Pancreas (tissue), 10 donors: ENCODE measurements at places on chromosomes 6 and 20.

GRCh38 chr6:22444330-22444729, 125.0 kb upstream of the HDGFL1 start:
- no peak for DNase-seq

- DNase-seq = peak; percentile 33
Measured at GRCh38 chr6:106411643-106412200, 51.2 kb downstream of the CRYBG1 start.

GRCh38 chr20:64048402-64049044, 916 bp downstream of the SOX18 start:
- no peak for DNase-seq

GRCh38 chr6:1297746-1298145, 14.2 kb upstream of the FOXQ1 start:
- DNase-seq = no peak

DNA sequence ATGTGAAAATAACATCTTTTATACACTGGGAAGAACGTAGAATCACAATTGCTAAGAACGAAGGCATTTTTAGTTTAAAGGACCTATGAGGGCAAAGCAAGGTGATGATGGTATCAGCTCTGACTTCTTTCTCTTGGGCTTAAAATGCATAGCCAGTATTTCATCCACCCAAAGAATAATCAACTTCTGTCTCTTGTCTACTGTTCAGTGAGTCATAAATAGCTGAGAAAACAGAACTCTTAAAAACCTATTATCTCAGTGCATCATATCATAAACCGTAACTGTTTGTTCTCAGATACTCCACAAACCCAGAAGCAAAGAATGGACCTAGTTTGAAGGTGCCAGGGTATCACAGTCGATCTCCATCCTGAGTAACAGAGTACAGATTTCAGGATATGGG, 5.2 kb downstream of the PHF10 start:
- DNase-seq = no peak

GRCh38 chr20:10761232-10761631, 87.4 kb upstream of the JAG1 start:
- DNase-seq = no peak

DNA sequence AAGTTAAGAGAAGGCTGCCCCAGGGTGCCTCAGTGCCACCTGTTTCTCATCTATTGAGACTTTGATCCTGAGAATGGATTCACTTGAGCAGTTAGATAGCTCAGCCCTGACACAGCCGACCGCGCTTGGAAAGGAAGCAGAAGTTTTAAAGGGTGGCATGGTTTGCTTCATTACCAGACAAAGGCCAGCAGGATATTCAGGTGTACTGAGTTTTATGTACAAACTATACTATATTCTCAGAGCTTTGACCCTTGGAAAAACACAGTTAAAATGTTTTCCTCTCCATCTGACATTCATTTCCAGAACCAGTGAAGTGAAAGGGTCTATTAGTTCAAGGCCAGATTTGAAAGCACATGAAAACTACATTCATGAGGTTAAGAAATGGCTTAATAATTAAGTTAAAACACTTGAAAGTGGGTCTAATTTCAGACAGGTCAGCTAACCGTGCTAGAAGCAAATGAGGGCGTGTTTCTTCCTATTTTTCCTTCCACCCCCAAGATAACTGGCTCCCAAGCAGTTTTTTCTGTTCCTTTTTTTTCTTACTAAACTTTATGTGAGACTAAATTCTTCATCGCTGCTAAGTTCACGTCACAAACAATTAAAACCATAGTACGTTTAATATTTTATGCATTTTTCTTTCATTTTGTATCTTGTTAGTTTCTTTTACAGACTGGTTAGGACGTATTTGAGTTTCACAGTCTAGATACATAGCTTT, 385.3 kb upstream of the SOX4 start:
- no peak for DNase-seq

GRCh38 chr6:20252311-20252710, 40.0 kb upstream of the MBOAT1 start:
- DNase-seq = no peak

DNA sequence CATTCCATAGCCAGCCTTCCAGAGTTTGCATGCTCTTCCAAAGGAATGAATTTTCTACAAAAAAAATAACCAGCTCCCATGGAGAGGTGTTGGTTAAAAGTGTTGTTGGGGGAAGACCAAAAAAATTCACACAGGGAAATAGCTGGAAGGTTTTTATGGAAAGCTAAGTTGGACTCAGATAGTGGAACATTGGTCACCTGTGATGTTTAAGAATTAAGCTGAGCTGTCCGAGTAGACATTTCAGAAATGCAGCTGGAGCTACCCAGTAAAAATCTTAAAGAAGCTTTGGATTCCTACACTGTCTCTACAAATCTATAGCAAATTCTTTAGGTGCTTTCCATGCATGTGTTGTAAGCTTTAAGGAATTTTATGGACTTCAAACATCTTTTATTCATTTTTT, 155.5 kb downstream of the THBS2 start:
- DNase-seq = no peak

DNA sequence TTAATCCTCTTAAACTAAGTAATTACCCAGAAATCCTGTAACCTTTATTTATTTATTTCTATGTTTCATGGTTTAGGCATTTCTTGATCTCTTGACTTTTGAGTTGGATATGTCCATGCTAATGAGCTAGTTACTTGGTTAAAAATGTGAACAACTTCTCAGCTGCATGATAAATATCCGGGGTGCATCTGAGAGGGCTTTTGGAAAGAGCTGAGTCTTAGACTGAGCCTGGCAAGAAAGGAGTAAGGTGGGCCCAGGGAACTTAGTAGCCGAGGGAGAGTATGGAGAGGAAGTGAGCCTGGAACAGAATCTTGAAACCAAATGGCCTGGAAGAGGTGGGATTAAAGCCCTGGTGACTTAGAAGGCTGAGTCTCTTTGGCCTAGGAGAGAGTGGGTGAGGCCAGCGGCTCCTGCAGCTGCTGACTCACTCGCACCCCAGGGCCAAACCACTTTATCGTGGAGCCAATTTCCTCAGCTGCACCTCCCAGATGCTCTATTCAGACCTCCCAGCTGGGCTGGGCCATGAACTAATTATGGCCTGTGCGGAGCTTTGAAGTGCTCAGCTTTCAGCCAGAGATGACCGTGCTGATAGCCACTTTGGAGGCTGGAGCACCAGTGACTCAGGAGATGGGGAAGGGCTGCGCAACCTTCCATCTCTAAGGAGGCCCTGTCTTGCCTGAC, 19.1 kb downstream of the TGM3 start:
- DNase-seq = no peak

GRCh38 chr20:22791396-22791795, 207.0 kb upstream of the FOXA2 start:
- DNase-seq = no peak

- no peak for DNase-seq
Measured at GRCh38 chr6:37168163-37168758, 1.7 kb upstream of the PIM1 start.

DNA sequence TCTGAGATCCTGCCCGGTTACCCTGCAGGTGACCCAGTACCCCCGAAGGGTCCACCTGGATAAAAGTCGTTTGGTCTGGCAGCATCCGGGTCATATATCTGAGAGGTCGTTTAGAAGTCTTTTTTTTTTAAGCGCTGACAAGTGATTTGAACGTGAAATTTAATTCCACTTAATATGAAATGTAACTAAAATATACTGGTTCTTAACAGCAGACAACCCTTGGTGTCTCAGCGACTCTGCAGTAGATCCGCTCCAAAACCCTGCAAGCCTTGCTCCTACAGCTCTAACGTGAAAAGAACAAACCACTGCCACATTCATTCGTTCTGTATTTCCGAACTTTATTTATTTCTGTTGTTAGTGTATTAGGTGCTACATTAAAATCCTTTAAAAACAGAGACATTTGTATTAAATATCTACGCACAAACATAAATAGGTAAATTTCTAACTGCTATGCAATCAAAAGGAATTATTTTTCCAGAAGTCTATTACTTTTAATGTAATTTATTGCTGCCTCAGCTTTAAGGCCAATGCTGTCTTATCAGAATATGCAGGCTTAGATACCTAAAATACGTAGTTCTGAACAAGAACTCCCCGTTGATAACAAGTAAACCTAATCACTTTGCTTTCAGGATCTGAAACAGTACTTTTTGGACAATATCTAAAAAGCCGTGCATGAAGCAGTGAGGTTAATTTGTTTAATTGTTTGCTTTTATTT, 33.5 kb upstream of the TCF21 start:
- no peak for DNase-seq

DNA sequence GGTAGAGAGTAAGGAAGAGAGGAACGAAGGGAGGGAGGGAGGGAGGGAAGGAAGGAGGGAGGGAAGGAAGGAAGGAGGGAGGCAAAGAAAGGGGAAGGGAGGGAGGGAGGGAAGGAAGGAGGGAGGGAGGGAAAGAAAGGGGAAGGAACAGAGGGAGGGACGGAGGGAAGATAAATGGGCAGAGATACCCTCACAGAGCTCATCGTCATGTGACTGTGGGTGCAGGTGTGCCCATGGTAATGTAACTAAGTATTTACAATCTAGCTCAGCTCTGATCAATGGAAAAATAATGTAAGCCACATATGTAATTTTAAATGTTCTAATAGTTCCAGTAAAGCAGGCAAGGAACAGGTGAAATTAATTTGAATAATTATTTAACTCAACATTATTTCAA, 54.7 kb upstream of the FAM83D start:
- no peak for DNase-seq

GRCh38 chr6:77178821-77179220, 284.5 kb downstream of the HTR1B start:
- DNase-seq = no peak
